ENCODE measurements at places on chromosomes 7 and 10.
A peak's percentile ranks its signal among the peaks of the same experiment; 100 is the strongest.

- no peak for DNase-seq
These were observed 1219.8 kb downstream of the GATA3 start for GRCh38 chr10:9274206-9274755.

GRCh38 chr7:36161996-36162395 is 8.9 kb downstream of the EEPD1 start:
- no peak for DNase-seq

- peak; percentile 48 for DNase-seq
These were observed 48.7 kb downstream of the GPR141 start for GRCh38 chr7:37732253-37732652.

- DNase-seq = no peak
These were observed 66.5 kb downstream of the MAP3K8 start for GRCh38 chr10:30500534-30500933.

DNA sequence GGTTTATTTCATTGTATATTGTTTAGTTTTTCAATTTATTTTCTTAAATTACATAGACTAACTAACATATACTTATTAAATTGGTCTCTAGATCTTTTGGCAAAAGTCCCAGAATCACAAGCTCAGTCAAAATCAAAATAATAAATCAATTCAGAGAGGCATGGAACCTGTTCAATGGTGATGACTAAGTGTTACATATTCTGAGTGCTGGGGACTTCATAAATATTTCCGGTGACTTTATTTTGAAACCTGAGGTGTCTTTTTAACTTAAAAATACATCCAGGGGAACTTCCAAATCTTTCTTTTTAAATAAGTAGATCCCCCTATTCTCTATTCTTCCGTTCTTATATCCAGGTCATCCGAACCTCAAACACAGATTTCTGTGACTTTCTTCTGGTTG is 89.6 kb upstream of the ZNF804B start:
- DNase-seq = no peak

DNA sequence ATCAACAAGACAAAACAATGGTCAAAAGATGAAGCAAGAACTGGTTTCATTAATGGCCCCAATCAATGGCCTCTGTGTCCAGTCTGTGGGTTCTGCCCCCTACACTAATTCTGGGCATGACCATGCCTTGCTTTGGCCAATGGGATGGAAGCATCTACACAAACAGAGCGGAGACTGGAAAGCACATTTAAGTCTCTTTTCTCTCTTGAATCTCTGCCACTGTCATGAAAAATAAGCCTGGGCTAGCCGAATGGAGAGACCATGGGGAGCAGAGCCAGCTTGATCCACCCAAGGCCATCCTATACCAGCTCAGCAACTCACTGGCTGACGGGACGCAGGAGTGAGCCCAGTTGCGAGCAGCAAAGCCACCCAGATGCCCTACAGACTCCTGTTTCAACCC is 30.9 kb downstream of the ANKRD16 start:
- no peak for DNase-seq

DNA sequence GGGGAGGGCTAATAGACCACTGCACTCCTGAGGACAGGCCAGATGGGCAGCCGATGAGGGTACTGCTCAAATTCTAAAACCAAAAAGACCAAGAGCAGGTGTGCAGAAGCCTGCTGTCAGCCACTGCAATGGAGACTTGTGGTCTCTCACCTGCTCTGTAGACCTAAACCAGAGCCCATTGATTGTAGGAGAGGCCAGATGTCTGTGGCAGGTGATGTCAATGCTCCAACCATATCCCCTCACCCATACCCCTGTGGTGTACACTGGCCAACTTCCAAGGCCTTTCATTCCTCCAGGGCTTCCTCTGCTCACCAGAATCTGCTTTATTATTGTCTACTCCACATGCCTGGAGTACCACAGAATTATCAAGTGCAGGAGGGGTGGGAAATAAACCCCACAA is 116.9 kb upstream of the CHST15 start:
- DNase-seq = no peak

DNA sequence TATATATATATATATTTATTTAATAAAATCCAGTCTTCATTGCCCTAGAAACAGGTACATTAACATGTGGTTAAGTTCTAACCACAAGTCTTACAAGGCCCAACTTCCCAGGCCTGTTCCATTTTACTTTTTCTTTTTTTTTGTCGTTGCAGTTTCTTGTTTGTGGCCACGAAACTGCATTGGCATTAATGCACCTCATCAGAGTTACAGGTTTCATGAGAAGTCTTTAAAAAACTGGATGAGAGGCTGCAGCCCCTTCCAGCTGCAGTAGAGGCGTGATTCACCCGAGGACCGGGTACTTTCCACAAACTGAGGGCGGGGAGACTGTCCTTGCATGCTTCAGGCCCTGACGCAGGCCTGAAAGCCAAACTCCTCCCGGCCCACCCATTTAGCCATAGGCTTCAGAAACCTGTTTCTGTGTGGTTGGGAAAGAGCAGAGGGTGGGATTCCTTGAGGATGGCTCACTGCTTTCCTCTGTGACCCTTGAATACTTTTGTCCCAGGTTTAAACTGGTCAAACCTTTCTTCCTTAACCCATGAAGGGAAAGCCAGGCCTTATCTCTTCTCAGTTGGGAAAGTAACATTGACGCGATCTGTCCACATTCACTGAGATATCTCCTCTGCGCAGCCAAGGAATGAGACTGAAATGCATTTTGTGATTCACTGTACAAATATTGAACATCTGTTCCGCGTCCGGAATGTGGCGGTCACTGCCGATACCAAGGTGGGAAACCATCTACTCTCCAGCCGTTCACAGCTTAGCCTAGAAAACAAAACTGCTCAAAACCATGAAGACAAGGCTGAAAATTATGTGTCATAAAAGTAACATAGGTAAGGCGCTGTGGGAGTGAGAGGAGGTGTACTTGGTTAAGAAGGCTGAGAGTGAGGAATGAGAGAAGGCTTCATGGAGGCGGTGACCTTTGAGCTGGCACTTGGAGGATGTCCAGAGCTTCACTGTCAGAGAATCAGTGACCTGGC is 311.7 kb downstream of the GATA3 start:
- DNase-seq = no peak

GRCh38 chr10:68212721-68213352 is 19.1 kb downstream of the ATOH7 start:
- no peak for DNase-seq

DNA sequence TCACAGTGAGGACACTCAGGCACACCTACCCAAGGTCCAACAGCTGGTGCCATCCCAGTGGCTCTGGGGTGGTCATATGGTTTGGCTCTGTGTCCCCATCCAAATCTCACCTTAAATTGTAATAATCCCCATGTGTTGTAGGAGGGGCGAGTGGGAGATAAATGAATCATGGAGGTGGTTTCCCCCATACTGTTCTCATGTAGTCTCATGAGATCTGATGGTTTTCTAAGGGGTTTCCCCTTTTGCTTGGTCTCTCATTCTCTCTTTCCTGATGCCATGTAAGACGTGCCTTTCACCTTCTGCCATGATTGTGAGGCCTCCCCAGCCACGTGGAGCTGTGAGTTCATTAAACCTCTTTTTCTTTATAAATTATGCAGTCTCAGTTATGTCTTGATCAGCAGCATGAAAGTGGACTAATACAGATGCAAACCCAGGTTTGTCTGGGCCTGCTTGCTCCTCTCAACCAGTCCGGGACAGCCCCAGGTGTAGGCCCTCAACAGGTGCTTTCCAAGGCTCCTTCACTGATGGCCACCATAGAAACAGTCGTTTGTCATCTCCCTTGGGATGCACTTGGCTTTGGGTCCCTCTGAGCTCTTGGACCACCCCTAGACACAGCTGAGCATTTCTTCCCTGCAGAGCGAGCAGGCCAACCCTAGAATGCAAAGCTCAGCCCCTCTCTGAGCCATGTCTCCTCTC is 101.3 kb upstream of the CTBP2 start:
- no peak for DNase-seq

- DNase-seq = no peak
These were observed 2.8 kb downstream of the LZTS2 start for GRCh38 chr10:101002456-101002855.

DNA sequence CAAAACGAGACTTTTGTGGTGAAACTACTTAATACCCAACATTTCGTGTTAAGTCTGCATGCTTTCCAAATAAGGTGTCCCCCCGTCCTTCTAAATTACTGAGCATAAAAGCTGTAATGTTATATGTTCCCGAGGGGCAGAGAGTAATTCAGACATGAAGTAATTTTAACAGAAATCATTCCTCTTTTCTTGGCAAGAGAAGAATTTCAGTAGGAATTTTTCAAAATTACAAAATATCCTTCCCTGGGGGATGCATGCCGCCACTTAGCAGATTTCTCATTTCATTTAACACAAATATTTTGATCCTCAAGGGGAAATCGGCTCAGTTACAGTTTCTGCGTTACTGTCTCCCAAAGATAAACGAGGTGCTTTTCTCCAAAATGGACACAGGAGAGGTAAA is 213.2 kb upstream of the RHOBTB1 start:
- no peak for DNase-seq

DNA sequence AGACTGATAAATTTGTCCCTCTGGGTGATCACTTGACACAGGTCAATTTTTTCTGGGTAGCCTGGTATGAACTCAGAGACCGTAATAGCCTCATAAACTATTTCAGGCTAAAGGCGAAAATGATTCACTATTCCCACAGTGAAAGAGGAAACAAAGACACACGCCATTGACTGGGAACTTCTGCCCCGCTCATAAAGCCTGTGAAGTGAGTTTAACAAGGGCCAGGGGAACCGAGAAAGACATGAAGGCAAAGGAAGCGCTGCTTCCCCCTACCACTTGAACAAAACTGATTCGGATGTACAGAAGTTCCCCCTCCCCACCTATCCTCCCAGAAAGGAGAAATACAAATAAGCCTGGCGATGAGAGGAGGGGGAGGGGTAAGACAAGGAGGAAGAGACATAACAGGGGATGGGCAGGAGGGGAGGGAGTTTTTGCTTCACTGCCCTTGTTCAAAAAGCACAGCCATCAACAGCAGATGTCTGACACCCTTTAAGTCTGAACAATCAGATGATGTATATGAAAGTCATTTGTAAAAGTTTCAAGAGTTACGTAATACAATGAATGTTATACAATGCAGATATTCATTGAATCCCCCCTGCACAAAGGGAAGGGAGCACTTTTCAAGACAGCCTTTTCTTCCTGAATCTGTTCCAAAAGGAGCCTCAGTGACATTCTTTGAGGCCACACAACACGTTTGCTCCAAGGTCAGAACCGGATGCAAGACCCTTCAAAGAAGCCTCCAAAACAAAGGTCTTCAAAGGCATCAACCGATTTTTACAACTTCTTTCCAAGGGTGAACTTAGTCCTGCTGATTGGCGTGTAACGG is 734 bp downstream of the ABCB4 start:
- DNase-seq = no peak

DNA sequence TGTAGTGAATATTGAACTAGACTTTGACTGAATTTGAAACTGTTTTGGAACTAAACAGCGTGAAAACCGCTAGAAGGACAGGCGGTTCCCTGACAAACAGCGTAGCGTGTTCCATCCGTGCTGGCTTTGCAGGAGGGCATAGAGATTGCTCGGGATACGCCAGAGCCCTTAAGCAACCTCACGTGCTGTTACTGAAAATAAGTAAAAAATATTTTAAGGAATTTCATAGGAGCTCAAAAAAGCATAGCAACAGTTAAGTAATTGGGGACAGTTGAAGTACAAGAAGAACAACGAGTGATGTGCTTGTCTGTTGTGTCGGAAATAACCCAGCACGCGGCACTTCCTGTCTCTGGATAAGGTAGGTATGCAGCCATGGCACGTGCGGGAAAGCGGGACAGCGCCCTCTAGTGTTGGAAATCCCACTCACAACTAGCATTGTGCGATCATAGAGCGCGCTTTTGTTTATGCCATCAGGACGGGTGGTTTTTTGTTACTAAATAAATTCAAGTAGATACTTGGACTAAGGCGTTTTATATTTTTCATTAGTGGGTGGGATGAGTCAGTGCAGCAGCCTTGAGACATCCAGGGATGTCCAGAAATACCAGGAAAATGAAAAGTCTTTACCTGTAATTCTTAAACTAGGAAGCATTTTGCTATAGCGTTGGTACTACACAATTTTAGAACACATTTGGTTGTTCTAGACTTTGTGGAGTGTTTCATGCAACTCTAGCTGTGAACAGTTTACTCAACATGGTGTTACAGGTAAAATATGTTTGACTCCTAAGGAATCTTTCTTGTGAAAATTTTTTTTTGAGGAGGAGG is 50.4 kb downstream of the DNAJB6 start:
- peak; percentile 83 for DNase-seq

- peak; percentile 90 for DNase-seq
These were observed 361 bp upstream of the PLXDC2 start for GRCh38 chr10:19815731-19816410.

DNA sequence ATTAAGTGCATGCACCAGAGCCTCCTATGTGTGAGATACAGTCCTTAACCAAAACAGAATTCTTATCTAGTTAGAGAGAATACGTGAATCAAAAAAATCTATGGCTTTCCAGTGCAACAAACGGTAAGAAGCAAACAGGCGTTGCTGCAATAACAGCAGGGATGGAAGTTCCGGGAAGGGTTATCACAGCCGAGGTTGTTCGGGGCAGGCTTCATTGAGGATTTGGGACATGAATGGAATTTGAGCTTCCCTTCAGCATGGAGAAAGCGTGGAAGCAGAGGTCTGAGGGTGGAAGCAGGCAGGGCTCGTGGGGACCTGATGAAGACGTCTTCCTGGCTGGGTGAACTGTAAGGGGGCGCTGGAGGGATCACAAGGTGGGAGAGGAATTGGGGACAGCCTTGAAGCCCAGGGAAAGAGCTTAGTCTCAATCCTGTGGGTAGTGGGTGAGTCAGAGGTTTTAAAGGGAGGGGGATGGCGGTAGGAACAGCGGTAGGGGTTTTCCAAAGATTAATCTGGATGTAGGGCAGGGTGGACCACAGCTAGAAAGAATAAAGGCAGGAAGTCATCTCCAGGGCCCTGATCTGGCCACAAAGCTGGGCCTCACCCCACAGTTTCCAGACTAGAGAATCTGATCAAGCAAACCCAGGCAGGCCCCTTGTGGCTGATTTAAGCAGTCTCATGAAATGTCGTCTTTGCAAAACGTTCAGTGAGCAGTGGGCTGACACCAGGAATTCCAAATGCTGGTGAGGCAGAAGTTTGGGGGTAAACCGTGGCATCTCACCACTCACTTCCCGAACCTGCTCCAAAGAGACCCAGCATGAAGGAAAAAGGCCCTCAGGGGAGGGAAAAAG is 65.1 kb downstream of the CALML3 start:
- DNase-seq = no peak

DNA sequence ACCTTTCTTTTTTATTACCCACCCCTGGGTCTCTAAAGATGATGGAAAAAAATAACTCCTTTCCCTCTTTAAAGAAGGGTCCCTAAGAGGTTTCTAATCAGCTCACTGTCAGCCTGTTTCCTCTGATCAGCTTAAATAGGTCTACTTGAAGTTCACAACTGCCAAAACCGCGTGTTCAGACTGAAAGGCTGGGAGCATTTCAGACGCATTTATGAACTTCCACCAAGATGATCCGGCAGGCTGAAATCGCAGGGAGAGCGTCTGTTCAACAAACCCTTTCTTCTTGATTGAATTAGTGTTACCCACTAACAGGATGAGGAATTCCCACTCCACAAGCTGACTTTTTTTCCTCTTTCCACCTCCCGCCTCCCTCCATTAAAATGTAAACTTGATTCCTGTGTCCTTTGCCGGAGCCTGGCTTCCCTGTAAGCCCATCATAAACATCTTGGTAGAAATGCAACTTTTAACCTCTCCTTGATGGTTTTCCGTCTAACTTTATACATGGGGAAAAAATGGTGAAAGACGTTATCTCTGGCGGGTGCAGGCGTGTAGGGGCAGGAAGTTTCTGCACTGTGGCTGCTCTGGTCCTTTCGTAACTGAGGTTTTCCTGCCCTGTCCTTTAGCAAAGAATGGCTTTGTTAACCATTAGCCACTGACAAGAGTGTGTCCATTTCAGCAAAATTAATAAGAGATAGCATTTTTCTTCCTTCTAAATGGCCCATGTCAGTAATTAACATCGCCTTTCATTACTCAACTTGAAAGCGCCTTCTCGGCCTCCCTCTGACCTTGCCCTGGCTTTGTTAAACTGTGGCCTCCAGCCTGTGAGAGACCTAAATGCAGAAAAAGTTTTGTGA is 130.7 kb downstream of the BAMBI start:
- no peak for DNase-seq
